HFFc6 (cell line): ENCODE measurements at places on chromosomes 5 and 9. TPM values are rescaled to one million over a fixed set of nuclear protein-coding genes. Genes with fewer than 3 reads are reported as not detected.

IL7R gene
- 39.4 to 58.7 TPM (median 42.9 TPM) in 3 replicates for total RNA-seq

GRCh38 chr5:95861864-95862561 lies 39.5 kb upstream of the GLRX start:
- peak; percentile 71 for DNase-seq

- peak; percentile 43 for DNase-seq
Measured at GRCh38 chr5:177234841-177235240, 68.7 kb downstream of the RAB24 start.

GRCh38 chr9:13267743-13268142 lies 11.7 kb downstream of the MPDZ start:
- DNase-seq = peak; percentile 86

TNFSF15 gene
- total RNA-seq = 0.05 TPM in 1 of 2 replicates, not detected in the other

CARD9 gene
- total RNA-seq = 2.9 to 20.0 TPM (median 17.4 TPM) in 3 replicates

DNA sequence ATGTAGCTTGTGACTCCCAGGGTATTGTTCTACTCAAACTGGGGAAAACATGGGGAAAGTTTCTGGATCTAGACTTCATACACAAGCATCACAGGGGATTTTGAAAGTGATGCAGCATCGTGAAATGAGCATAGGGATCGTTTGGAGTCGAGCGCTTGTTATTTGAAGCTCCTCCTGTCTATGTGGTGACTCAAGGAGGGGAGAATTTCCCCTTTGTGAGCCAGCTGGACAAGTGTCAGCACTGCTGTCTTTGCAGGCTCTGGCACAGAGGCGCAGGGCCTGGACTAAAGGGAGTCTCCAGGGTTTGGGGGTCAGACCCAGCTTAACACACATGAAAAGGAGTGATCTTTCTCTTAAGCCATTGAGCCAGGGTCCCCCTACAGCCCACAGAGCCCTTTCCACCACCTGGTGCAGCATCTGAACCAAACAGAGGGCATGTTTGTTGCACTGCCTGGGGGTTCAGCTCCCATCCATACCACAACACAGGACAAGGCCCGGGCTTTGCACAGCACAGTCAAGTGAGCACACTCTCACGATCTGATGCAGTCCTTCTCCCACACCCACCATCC lies 51.0 kb downstream of the IRF1 start:
- peak; percentile 83 for DNase-seq

GABBR2 gene
- 3.6 to 9.7 TPM (median 9.3 TPM) in 3 replicates for total RNA-seq

- no peak for DNase-seq
Measured at GRCh38 chr5:102957141-102957540, 162.8 kb downstream of the GIN1 start.

GRCh38 chr5:2286250-2286649 lies 403.5 kb upstream of the IRX4 start:
- no peak for DNase-seq

GRCh38 chr9:79254900-79255650 lies 316.7 kb upstream of the TLE4 start:
- DNase-seq = no peak

ECSCR gene
- total RNA-seq = 0.46 to 1.1 TPM (median 0.89 TPM) in 3 replicates

GRCh38 chr5:111746791-111747190 lies 10.2 kb downstream of the NREP start:
- DNase-seq = no peak

DNA sequence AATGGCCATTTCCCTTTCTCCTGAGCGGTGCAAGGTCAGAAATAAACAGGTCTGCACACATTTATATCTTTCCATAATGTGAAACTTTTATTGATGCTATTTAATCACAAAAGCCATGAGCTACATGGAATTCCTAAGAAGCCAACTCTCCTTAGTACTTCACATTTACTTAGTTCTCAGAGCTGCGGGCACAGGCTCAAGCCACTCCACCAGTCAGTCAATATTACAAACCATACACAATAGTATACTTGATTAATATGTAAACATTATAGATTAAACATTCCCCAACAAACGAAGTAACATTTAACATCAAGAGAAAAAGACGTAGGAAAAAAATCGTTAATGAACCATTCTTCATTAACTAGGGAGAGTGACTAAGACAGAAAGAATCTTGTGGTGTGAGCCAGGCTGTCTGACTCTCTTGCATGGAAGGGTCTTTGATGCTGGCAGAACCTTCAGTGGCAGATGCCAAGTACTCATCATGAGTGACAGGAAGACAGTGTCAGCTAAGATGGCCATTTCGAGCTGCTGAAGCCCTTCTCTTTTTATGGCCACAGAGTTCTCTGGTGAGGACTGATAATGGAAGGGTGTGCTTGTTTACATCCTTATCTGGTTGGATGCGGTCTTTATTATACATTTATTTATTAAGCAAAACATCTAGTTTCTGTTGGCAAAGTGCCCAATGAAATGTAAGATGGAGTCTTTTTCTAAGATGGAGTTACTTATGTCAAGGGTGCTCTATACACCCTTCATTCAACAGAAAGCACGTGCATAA lies 115.5 kb upstream of the TUT7 start:
- DNase-seq = no peak

DNA sequence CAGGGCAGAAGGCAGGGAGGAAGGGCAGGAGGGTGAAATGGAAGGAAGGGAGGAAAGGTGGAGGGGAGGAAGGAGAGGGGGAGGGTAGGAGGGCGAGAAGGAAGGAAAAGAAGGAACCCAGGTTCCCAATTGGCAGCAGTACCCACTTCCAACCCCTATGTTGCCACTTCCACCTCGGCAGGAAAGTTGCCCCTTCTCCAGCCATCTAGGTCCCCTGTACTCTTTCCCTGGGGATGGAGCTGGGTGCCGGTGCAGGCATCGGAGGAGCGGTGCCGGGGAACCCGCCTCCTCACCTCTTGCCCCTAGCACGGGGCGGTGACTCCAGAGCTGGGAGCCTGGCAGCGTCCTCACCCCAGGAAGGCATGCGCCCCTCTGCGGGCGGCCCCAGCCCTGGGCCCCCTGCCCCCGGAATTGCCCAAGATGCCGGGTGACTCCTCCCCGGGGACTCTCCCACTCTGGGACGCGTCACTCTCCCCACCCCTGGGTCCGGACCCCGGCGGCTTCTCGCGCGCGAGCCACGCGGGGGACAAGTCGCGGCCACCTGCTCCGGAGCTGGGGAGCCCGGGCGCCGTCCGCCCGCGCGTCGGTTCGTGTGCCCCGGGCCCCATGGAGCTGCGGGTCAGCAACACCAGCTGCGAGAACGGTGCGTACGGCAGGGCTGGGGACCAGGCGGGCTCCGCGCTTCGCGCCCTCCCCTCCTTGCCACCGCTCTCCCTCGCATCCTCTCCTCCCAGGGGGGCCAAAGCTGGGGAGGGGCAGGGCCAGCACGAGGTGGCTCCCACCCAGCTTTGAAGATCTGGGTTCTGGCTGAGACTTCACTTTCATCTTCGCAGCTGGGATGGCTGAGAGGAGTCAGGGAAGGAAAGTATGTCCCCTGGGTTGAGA lies at the start of gene NIPAL4:
Gene NIPAL4 (plus strand): TSS at position 499 of the 885 bp plus-strand sequence. CDS start 108 bp downstream, at position 607.
- DNase-seq = no peak

DNA sequence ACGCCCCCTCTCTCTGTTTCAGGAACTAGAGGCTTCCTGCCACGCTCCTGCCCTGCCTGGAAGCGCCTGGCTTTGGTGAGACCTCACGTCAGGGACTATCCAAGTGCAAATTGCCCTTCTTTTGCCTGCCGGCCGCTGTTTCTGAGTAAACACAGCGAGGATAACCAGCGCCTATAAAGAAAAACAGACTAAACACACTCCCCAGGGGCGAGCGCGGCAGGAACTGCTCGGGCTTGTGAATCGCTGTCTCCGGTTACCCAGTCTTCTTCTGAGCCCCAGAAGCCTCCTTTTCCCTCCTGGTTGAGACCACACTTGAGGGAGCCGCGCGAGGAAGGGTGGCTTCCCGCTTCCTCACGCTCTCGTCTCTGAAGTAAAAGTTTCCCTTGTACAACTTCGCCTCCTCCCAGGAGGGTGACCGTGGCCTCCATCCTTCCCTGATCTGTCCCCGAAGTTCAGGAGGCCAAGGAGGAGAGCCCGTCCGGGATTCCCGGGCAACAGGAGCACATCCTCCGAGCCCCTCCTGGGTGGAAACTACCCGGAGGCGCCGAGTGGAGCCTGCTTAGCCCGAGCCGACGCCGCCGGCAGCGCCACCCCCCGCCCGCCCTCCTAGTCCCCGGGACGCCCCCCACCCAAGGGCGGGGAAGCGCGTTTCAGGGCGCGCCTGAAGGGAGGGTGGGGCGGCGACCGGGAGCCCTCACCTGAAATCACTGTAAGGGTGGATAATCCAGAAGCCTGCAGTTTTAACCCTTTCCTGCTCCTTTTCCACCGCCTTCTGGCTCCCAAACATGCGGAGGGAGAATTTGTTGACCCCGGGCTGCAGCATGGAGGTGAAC lies 993 bp downstream of the HCN1 start:
- no peak for DNase-seq

DNA sequence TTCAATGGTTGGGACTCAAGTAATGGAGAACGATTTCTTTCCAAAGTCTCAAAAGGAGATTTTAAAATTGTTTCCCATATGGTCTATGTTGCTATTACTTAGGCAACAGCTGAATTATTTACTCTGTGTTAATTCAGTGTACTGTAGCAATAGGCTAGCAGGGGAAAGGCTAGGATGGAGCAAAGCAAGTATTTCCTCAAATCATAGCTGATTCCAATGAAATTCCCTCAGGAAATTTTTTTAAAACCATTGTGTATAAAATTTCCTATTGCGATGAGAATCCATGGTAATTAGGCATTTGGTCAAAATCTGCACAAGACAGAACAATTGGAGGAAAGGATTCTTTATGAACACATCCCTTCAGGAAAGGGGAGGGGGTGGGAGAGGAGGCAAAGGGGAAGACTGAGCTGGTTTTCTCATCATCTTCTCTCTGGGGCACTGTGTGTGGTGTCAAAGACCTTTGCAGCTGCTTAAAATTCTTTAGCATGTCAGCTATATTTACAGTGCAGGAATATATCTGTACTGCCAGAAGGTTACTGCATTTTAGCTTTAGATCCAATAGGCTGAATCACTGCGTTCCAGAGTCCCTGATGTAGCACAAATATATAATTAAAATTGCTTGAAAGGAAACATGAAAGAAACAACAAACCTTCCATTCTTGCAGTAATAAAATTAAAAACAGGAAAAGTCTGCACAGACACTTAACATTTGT lies 95.3 kb downstream of the ZNF608 start:
- peak; percentile 85 for DNase-seq

SPATA31E1 gene
- not detected in 3 replicates for total RNA-seq

DNA sequence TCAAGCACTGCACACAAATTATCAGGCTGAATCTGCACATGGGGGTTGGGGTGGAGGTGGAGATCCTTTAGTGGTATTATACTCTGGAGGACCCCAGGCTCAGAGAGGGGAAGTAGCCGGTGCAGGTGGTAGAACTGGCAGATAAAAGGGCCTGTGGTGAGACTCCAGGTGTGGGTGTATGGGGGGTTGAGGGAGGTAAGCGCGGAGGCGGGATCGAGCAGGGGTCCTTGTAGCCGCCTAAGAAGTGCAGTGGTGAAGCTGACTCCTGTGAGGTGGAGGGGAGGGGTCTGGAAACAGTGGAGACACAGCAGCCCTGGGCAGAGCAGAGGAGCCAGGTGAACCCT lies 841 bp downstream of the ACSL6 start:
- DNase-seq = no peak

HTR1A gene
- total RNA-seq = not detected in 3 replicates

GRCh38 chr5:150116667-150117400 lies 30.5 kb upstream of the CSF1R start:
- peak; percentile 66 for DNase-seq

DNA sequence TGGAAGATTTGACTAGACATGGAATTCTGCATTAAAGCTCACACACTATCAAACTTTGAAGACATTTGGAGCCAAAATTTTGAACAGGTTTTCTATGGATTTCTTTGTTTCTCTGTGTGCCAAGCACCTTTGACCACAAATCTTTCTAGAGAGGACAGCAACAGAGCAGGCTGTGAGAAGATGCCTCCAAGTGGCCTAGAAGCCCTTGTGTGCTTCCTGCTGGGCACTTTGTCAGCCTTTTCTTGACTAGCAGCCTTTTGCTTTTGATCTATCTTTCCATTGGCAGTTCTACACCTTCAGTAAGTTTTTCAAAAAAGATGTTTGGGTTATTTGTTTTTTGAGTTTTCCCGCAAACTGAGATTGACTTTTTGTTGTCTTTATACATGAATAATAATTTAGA lies 84.6 kb downstream of the SNX24 start:
- DNase-seq = no peak

PLPPR1 gene
- not detected in 3 replicates for total RNA-seq

ANKRD20A1 gene
- total RNA-seq = not detected in 3 replicates

HEMGN gene
- not detected in 2 replicates for total RNA-seq

FOXD4L3 gene
- not detected in 3 replicates for total RNA-seq

GRCh38 chr9:95363051-95363841 lies 45.7 kb upstream of the FANCC start:
- no peak for DNase-seq

DNA sequence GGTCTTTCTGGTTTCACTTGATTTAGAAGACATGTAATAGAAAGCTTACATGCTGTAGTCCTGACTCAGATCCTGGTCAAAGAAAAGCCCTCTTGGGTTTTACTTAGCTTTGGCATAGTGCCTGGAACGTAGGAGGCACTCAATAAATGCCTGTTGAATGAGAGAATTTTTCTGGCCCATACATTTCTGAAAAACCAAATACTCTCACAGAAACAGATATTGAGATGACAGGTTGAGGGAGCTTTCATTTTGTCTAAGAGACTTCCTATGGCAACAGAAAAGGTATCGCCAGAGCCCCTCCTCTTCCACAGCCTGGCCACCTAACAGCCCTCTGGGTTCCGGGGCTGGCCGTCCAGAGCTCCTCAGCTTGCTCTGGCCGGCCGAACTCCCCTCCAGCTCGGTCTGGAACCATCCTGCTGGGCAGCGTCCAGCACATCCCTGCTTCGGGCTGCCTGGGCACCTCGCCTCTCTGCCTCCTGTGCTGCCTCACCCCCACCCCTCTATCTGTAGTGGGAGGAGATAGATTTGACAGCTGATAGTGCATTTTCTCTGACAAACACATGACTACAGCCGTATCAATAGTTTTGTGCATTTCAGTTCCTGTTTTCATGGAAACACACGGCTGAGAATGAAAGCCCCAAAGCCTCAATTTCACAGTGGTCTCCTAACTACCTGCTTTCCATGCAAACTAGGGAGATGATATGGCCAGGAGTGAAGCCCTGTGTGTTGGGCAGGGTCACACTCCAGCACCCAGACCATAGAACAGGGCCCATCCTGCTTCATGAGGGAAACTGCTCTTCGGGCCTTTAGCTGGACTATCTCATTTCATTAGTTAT lies 1.1 kb downstream of the IL4 start:
- DNase-seq = peak; percentile 96

GRCh38 chr5:172971482-172971881 lies 12.1 kb upstream of the ATP6V0E1 start:
- DNase-seq = no peak

TAS2R1 gene
- total RNA-seq = not detected in 3 replicates

GHR gene
- total RNA-seq = 1.4 to 1.9 TPM (median 1.8 TPM) in 3 replicates

GRCh38 chr5:89948977-89949376 lies 460.6 kb downstream of the CETN3 start:
- DNase-seq = no peak

MYORG gene
- total RNA-seq = 1.4 to 2.3 TPM (median 2.0 TPM) in 3 replicates
